Psoas muscle (tissue), 8 donors: ENCODE measurements at places on chromosomes 16 and 17.

- no peak for DNase-seq
These were observed 22.0 kb downstream of the STX8 start for GRCh38 chr17:9553596-9553995.

- peak; percentile 94 for DNase-seq
These were observed 5.0 kb upstream of the ALDH3A1 start for GRCh38 chr17:19753051-19753509.

DNA sequence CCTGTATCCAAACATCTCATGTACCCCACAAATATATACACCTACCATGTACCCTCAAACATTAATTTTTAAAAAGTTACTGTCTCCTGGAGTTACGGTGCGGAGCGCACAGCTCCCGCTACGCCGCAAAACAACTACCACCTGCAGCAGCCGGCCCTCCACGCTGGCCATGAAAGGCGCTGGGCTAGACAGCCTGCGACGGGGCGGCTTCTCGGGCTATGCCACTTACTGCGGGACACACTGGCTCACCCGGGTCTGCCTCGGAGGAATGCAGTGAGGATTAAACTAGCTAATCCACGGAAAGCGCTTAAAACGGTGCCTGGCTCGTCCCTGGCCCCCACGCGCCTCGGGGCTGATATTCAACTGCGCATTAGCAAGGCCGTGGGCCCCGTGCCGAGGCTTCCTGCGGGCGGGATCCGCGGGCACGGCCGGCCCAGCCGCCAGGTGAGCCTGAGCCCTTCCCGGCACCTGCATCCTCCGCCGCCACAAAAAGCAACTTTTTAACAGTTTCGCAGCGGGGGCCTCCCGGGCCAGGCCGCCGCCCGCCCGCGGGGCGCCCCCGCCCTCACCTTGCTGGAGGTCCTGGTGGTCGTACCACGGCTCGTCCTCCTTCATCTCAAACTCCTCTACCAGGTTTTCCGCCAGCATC lies 633 bp downstream of the CDR2 start:
- peak; percentile 73 for DNase-seq

- peak; percentile 61 for DNase-seq
These were observed 87.8 kb downstream of the CRISPLD2 start for GRCh38 chr16:84907575-84907974.

DNA sequence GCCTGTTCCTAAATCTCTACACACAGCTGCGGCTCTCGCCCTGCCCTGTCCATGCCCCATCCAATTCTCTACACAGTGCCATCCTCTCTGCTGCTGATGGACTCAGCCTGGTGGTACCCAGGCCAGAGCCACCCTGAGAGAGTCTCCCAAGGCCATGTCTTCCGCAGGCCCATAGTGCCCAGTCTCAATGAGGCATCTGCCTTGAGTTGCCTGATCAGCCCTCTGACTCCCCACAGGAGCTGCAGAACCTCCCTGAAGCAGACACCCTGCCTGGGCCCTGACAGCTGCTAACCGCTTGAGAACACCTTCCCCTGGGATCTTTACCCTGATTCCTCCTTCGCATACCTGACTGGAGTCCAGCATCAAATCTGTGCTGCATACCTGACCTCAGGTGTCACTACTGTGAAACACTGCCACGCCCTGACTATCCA lies 13.3 kb downstream of the TSPOAP1 start:
- no peak for DNase-seq

DNA sequence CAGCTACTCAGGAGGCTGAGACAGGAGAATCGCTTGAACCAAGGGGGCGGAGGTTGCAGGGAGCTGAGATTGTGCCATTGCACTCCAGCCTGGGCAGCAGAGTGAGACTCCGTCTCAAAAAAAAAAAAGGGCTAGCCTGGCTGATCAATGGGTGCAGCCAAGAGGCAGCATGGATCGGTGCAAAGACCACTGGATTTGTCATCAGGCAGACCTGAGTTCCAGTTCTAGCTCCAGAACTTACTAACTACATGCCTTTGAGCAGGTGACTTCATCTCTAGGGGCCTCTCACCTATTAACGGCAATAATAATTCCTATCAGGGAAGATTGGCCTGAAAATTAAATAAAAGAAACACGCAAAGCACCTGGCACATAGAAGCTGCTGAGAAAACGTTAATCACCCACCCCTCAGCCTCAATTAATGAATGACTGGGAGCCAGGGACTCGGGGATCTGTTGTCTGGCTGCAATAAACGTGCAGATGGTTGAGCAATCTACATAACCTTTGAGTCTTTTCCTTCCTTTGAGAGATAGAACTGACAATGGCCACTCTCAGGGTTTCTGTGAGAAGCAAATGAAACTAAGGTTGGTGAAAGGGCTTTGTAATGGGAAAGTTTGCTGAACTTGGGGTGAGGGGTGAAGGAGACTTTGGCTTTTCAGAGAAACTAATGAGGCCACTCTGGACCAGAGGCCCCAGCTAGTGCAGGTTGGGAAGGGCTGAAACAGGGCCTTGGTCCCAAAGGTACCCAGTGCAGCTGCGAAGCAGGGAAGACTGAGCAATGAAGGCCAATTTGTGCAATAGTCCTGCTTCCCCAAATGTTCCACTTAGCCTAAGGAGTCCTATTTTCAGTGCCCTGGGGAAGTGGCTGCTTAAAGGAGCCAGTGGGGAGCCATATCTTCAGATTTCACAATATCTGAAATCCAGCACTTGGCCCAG lies 7.6 kb downstream of the SEZ6L2 start:
- DNase-seq, result peak; percentile 66

DNA sequence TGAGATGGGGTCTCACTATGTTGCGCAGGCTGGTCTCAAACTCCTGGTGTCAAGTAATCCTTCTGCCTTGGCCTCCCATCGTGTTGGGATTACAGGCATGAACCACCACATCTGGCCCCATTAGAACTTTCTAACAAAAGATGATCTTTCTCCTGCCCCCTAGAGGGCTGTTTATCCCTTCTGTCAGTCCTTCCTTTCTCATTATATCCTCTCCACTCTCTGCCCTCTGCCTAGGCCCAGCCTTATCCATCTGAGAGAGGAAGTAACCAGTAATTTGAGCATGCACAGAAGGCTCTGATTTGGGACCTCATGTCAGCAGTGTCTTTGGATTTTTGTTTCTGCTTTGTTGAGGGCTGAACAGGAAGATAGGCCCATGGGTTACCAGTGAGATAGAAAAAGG lies 4.4 kb upstream of the DHX40 start:
- DNase-seq, result no peak

DNA sequence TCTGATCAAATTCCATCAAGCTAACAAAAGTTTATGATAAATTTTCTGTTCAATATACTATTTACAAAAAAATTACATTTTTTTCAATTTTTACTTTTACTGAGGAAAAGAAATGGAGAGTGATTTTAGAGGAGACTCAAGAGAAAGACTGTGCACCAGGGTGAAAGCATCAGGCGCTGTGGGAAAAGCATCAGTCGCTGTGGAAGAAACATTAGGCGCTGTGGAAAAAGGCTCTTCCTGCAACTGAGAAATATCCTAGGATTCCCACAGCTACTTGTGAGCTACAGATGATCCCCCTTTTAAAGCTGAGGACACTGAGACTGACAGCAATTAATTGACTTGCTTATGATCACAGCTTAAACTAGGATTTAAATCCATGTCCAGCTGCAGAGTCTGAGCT lies 4.9 kb downstream of the ANKFY1 start:
- no peak for DNase-seq

DNA sequence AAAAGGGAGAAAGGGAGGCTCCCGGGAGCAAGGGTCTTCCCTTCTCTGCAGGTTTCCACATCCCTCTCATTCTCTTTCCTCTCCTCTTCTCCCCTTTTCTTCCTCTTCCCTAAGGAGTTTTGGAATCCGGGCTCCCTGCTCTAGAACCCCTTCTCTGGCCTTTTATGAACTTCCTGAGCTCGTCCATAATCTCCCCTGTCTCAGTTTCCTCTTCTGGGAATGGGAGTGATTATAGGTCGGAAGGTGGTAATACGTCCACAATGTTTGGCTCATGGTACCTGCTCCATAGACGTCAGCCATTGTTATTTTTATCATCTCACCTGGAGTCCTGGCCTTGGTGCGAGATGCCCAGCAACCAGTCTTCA lies 467 bp upstream of the EMP2 start:
- DNase-seq, result no peak

- DNase-seq, result peak; percentile 75
These were observed 4.8 kb upstream of the INPP5K start for GRCh38 chr17:1521086-1521640.

GRCh38 chr17:44827863-44828262 lies 2.2 kb downstream of the GJC1 start:
- DNase-seq, result no peak

- no peak for DNase-seq
These were observed 79.0 kb upstream of the SMURF2 start for GRCh38 chr17:64741038-64741641.

DNA sequence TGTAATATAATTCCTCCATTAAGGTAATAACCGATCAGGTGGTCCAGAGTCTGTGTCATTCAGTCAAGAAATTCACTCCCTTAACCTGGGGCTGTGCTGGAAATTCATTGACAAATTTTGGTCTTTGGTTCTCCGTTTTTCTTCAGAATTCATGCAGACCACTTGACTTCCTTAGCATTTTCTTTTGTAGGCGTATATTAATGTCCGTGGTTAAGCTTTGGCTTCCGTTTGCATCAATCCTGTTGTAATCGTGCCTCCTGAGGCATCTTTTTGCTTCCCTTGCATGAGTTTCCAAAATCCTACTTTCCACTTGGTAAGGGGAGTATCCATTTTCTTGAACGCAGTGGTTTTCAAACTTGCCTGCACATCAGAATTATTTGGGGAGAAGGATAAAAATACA lies 9.0 kb downstream of the LRRC37B start:
- no peak for DNase-seq
